Nephron progenitor cell (in vitro differentiated cells): ENCODE measurements at places on chromosomes 11 and 22.

- DNase-seq: no peak
Measured at GRCh38 chr11:63547061-63547460, 10.5 kb downstream of the PLAAT4 start.

GRCh38 chr11:76047231-76047630 lies 159.1 kb downstream of the WNT11 start:
- no peak for DNase-seq

GRCh38 chr22:16932577-16932976 lies 75.4 kb downstream of the GAB4 start:
- DNase-seq: no peak

GRCh38 chr11:23206741-23207336 lies 346.6 kb upstream of the CCDC179 start:
- no peak for DNase-seq

DNA sequence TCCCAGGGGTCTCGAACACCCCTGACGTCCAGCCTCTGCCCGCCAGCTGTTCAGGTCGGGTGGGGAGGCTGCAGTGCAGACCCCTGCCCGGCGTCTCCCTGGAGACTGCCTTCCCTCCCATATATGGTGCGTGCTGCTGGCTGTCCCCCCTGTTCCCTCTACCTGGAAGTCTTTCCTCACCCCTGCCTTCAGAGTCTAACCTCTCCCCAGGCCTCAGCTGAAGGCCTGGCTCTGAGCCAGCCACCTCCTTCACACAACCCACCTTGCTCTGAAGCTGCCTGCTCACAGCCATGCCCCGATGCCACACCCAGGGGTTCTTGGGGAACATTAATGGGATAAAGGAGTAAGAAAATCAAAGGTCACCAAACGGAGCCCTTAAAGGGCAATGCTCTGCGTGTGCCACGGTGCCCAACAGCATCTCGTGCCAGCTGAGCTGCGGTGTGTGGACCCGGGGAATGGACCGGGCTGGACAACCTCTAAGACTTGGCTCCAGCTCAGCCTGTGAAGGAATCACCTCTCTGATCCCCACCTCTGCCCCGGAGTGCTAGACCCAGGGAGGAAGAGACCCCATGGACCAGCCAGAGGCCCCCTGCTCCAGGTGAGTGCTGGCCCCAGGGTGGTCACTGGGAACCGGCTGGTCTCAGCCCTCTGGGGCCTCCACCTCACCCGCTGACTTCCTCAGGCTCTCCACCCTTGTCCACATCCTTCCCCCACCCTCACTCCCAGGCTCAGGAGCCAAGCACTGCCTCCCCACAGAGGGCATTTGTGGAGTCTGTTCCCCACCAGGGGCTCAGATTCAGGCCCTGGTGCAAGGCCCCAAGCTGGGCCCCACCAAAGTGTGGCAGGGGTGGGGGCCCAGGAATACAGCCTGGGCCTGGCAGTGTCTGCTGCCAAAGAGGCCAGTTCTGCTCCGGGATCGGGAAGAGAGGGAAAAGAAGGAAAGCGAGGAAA lies at the start of gene NLRP6:
NLRP6 (plus strand) TSS at position 407 of the 951 bp plus-strand sequence; CDS start at position 570, 163 bp downstream.
- DNase-seq: no peak

- no peak for DNase-seq
Measured at GRCh38 chr11:100867606-100868005, 180.5 kb downstream of the ARHGAP42 start.

GRCh38 chr22:46660604-46661201 lies 40.5 kb downstream of the GRAMD4 start:
- no peak for DNase-seq
